NCI-H187 treated with DMSO at 0.1 percent for 48 hours (cell line): ENCODE measurements at places on chromosomes 1 and 21.

DNA sequence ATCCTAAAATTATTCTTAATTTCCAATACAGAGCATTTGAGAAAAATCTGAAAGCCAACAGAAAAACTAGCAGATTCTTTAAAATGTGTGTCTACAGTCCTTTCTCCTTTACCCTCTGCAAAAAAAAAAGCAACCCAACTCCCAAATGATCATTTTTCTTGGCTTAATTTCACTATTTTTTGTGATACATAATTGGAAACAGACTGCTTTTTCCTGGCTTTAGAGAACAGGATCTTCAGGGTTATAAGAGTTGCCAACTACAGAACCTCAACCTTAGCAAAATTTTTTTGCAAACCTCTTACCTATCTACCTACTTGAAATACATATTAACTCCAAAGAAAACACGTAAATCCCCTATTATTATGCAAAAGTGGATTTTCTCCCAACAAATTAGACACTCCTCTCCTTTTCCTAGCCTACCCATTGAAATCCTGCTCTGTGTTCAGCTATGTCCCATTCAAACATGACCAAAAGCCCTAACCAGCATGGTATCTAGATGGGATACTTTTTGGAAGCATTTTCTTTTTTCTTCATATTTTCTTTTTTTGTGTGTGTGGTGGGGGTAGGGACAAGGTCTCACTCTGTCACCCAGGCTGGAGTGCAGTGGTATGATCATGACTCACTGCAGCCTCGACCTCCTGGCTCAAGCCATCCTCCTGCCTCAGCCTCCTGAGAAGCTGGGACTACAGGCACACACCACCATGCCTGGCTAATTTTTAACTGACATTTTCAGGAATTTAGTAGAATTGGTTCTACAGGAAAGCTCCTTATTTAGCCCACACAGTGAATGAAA lies 9.0 kb downstream of the TGFBR3 start:
- DNase-seq: no peak

- DNase-seq: no peak
Observed at GRCh38 chr1:116710420-116711262, 43.1 kb upstream of the IGSF3 start.

DNA sequence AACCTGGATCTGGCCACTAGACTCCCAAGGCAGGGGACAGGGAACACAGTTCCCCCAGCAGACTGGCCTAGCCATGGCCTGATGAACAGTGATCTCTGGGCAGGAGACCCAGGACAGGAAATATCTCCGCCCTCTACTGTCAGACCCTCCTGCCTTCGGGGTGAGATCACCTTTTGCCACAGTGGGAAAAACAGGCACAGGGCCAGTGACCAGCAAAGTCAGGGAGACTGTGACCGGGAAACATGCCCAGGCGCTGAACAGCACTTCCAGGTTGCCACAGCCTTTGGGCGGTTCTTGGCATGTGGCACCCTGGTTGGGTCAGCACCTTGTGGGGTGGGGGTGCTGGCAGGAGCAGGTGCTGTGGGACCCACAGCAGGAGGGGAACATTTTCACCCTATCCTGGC lies 8.9 kb upstream of the ZNF669 start:
- DNase-seq: no peak

GRCh38 chr1:236750928-236751327 lies 44.2 kb upstream of the MTR start:
- no peak for DNase-seq

DNA sequence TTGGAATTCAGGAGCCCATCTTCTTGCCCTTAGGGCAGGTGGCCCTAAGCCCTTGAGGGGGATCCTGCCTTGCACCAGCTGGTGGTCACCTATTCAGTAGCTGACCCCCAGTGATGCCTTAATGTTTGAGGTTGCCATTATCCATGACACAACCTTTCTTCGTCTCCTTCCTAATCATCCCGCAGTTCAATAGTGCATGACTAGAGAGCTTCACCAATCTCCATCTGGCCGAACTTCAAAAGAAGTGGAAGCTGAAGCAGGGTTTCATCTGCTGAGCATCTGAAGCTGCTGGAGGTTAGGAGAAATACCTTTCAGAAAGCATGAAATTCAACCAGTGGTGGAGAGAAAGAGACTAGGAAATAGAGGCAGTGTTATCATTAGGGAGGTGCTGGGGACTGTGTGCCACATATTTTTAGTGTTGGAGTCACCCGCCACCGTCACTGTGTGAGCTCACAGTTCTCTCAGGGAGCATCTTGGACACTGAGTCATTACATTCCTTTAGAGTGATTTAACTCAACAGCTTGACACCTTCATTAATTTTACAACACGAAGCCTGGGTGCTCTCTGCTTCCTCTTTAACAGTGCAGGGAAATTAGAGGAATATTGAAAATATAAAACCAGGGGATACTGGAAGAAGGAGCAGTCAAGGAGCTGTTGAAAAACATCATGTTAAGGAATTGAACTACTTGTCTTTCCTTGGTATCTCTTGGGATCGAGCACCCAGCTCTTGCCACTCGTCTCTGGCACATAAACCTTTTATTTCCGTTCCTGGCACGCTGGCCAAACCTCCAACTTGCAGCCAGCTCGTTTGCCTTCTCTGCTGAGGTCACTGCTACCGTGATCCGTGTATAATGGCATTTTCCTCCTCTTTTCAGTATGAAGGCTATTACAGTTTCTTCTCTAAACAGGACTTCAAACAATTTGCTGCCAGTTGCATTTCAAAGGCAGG lies 53.6 kb downstream of the PEX14 start:
- DNase-seq: no peak

DNA sequence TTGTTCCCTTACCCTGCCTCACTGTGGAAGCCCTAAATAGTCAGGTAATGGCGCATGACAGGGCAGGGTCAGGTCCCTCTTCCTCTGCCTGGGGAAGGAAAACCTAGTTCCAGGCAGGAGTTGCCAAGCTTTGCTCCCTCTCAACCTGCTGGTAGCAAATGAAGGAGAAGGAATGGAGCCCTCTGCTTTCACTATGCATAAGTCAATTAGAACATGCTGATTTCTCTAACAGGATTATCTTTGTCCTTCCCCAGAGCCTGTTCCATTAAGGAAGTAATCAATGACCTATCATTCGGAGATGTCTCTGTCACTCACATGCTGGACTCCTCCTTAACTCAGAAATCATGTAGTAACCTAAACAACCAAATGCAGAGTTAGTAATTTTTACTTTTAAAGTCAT lies 161.8 kb upstream of the NFIA start:
- DNase-seq: no peak

GRCh38 chr1:205670611-205671430 lies 9.5 kb downstream of the SLC45A3 start:
- DNase-seq: no peak

GRCh38 chr21:25551569-25551968 lies 55.7 kb downstream of the MRPL39 start:
- DNase-seq: no peak

- DNase-seq: no peak
Observed at GRCh38 chr1:1960480-1961196, 41.6 kb upstream of the TMEM52 start.

- no peak for DNase-seq
Observed at GRCh38 chr1:36349839-36350238, 26.4 kb upstream of the EVA1B start.

DNA sequence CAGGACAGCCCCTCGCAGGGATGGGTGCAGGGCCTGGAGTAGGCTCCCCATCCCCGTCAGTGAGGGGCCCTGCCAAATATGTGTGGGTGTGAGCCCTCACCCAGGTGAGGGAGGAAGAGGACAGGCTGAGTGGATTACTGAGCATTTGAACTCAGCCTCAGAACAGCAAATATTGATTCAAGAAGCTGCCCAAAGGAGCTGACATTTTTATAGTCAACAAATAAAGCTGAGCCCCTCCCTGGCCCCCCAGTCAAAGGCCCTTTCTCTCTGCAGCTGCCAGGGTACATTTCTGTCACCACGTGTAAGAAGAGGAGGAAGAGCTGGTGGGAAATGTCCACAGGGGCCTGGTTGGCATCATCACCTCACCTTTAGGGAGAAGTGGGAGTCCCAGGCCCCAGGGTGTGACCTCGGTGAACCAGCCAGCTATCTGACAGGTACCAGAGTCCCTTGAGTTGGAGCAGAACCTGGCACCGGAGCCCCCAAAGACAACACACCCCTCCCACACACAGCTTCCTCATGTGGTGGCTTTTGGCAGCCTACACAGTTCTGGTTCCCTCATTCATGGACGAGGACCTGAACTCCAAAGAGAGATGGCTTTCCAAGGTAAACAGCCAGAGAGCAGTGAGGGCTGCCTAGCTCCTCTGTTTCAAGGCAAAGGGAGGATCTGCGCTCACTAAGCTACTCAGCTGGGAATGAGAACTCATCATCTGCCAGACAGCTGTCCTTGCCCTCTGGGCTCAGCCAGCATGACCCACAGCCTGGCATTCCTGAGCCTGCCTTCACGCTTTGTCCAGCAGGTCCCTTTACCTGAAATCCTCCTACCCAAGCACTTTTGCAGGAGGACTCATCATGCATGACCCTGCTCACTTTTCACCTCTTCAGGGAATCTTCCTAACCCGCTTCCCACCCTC lies 43.0 kb upstream of the TENT5C start:
- no peak for DNase-seq

- DNase-seq: no peak
Observed at GRCh38 chr1:5847013-5847659, 145.1 kb downstream of the NPHP4 start.

GRCh38 chr1:14687147-14687546 lies 88.7 kb downstream of the KAZN start:
- no peak for DNase-seq

- no peak for DNase-seq
Observed at GRCh38 chr1:156444407-156445001, 56.1 kb downstream of the MEF2D start.

DNA sequence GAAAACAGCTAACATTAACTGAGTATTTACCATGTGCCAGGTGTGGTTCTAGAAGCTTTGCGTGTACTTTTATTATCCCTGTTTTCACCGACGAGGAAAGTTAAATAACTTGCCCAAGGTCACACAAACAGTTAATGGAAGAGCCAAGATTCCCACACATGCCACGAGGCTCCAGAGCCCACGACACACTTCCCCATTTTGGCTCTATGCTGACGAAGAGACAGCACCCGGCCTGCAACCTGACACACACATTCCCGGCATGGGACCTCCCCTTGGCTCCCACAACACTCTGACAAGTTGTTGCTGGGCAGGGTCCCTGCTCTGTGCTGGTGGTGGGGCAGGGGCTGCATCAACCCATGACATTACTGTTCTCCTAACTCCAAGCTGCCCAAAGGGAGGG lies 52.8 kb downstream of the RAP1GAP start:
- DNase-seq: no peak

GRCh38 chr21:33121715-33122475 lies 52.0 kb downstream of the OLIG1 start:
- DNase-seq: no peak

DNA sequence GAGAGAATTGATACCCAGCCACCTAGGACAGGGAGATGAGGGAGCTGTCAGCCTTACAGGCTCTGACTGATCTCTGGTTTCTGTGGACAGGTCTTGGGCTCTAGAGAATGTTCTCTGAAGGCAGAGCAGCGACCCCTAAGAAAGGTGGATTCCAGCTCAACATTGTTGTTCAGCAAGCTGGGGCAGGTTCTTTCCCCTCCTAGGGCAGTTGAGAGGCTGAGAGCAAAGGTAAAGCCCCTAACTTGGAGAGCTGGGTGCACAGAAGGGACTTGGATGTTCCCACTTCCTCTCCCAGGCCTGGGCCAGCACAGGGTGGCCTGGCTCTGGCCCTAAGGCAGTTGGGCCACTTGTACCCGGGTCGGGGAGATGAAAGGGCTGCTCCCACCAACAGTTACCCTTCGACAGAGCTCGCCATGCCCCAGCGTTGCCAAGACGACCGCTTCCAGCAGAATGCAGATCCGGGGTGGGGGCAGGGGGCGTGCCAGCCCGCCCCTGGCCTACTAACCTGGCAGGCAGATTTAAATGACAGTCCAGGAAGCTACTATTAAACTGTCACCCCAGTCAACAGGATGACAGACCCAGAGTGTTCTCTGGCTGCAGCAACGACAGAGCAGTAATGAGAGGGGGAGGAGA lies 31.6 kb downstream of the LRP8 start:
- DNase-seq: no peak

GRCh38 chr1:64546013-64546412 lies 76.1 kb downstream of the CACHD1 start:
- DNase-seq: no peak

DNA sequence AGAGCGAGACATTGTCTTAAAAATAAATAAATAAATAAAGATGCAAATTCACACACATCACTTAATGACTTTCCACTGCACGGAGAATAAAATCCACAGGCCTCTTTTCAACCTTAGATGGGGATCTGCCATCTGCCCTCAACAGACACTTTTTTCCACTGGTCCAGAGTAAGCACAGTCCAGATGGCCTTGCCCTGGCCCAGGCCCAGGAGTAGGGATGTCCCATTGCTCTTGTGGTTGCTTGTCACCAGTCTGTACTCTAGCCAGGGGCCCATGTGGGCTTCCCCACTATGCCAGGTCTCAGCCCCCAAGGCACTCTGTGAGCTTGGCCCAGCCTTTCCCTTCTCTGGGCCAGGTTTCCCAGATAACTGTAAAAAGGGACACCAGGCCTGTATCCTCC lies 17.4 kb downstream of the PLOD1 start:
- DNase-seq: no peak

- DNase-seq: no peak
Observed at GRCh38 chr21:45306832-45307571, 19.3 kb upstream of the POFUT2 start.

DNA sequence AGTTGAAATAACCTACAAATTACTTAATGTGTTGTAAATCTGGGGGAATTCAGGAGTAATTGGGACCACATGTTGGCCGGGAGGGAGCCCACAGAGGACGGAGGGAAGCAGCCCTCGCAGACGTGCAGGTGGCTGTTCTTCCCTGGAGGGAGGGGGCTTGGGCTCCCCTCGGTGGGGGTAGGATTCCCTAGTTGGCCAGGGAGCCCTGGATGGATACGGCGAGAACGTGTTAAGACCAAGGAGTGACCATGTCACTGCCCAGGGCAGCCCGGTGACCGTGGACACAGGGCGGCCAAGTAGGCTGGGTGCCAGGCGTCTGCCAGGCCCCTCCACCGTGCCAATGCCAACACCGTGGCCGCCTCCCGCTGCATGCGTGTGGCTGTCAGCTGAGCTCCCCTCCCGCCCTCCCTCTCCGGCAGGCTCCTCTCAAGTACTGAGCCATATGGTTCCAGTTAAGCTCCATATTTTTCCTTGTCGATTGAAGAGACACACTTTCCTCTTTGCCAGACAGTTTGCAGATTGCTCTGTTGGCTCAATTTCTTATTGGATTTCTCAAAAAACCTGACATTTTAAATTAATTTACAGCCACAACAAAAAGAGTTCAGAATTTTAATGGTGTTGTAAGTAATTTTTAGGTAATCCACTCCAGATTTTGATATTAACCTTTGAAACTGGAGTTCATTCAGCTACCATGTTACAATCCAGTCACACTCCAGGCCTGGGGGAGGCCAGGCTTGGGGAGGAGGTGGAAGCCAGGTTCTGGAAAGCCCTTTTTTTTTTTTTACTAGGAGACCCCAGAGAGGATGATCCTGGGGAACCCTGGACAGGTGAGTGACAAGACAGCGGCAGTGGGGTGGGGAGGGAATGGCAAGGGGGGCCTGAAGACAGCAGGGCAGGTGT lies 71.2 kb downstream of the CASZ1 start:
- no peak for DNase-seq
